ENCODE measurements at places on chromosomes 13 and 19.

DNA sequence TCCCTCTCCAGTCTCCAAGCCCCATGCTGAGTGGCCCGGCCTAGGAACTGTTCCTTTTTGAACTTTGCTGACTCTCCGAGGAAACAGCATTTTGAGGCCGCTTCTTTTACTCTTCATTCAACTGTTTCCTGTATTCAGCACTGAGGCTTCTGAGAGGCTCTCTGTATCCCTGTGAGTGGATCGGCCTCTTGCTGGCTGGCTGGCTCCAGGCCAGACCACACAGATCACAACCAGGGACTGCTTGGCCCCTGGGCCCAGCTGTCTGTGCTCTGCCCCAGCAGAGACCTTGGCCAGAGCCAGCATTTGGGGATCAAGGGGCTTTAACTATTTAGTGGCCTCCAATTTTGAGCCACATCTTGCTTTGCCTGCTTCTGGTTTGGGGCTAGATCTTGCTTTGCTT, 75.6 kb upstream of the KL start:
- peak; percentile 53 for DNase-seq

DNA sequence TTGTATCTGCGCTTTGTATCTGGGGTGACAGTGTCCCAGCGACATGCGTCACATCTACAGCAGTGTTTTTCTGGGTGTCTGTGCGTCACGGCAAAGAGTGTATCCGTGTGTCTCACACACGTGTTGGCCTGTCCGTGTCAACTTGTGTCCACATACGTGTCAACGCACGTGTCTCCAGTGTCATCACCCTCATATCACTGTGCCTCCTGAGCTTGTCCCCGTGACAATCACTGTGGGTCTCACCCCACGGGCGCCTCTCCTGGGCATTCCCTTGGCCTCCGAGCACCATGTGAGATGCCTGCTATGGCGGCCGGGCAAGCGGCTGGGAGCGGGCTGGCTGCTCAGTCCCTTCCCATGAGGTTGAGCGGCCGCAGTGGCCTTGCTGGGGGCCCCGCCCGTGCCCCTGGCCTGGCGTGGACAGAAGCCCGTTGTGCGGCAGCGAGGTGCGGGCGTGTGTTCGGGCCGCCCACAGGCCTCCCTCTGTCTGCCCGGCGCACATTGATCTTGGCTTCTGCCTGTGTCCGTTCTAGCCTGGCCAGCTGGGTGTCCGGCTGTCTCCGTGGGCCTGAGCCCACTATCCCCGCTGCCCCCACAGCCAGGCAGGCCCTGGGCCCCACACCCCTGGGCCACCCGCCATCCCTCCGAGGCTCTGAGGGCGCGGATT, 6.4 kb downstream of the NFIX start:
- no peak for DNase-seq

- no peak for DNase-seq
Observed at GRCh38 chr19:14611051-14611450, 28.2 kb downstream of the CLEC17A start.

DNA sequence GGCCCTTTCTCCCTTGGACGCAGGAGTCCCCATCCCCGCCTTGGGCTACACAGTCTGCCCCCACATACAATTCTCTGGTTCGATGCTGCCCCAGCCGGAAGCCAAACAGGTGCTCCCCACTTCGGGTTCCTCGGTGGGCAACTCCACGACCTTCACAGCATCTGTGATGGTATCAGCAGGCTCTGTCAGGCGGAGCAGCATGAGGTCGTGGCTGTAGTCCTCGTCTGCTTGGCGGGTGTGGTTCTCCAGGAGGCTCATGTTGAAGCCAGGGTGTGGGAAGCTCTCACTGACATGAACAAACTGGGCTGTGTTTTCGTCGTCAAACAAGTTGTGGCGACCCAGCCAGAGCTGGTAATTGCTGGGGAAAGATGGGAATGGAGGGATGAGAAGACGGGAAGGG, 3.5 kb downstream of the KLK1 start:
- DNase-seq, result no peak

DNA sequence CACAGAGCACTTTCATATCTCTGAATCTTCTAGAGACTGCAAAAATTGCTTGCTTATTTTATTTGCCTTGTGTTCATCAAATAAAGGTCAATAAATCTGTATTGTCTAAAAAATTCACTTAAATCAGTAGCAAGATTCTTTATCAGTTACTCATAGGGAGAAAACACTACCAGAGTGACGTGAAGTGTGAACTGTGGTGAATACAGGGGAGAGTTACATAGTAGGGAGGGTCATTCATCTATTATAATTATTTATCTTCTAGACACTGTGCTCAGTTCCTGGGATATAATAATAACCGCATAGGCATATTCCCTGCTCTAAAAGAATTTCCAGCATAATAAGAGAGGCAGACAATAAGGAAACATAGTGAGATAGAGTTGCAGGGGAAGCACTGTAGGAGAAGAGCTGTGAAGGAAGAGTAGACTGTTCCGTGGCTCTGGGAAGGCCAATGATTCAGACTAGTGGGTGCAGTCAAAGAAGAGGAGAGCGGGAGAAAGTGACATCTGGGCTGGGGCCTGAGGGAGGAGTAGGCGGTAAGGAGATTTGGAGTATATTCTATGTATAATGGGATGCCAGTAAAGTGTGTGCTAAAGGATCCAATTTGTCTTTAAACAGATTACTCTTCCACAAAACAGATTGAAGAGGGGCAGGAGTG, 84.0 kb upstream of the TDRD3 start:
- DNase-seq, result no peak

Measured in fibroblast of upper back skin (primary cell).